ENCODE measurements at places on chromosomes 5 and 9.
A peak's percentile ranks its signal among the peaks of the same experiment; 100 is the strongest.

GRCh38 chr9:133448487-133448972 lies 11.2 kb upstream of the CACFD1 start:
- DNase-seq, result no peak

DNA sequence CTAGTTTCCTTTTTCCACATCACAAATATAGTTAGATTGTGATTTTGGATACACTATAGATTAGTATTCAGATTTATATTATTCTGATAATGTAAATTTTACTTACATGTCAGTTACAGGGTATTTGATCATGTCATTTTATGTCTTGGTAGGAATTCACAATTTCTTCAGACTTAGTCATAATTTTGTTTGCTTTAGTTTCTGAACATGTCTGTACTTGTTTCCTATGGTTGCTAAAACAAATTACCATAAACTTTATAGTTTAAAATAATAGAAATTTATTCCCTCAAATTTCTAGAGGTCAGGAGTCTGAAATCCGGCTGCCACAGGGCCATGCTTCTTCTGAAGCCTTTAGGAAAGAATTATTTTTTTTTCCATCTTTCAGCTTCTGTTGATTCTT lies 1817.2 kb upstream of the CDH9 start:
- DNase-seq, result no peak

DNA sequence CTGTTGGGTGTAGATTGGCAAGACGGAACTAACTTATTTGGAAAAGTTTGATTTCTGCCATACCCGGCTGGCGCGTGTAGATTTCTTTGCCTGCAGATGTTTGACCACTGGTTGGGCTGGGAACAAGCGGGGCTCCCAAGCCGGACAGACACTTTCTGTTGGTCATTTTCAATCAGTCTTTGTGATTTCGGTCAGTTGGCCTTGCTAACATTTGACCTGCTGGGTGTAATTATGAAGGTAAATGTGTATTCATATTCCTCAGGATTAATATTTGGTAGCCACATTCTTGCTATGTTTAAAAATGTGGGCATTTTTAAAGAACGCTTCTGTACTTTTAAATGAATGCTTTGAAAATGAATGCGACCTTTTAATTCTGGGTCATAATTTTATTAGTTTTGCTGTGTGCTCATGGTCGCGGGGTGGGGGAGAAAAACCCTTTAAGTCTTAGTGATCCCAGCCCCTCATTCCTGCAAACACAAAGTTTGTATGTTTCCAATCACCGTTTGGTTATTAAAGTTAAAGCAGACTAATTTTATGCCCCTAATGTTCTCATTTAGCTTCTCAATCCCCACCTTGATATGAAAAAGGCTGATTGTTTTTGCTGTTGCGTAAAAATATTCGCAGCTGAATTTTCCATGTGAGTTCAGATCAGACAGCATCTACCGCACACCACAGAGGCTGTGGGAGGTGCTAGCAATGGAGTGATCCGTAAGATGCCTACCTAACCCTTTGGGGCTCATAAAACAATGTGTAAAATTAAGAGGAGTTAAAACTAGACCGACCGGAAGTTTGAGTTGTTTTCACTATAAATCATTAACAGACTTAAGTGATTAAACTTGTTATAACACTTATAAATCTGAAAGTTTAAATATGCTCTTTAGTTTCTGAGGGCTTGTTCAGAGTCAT lies 1.5 kb downstream of the RASGRF2 start:
- DNase-seq, result no peak

DNA sequence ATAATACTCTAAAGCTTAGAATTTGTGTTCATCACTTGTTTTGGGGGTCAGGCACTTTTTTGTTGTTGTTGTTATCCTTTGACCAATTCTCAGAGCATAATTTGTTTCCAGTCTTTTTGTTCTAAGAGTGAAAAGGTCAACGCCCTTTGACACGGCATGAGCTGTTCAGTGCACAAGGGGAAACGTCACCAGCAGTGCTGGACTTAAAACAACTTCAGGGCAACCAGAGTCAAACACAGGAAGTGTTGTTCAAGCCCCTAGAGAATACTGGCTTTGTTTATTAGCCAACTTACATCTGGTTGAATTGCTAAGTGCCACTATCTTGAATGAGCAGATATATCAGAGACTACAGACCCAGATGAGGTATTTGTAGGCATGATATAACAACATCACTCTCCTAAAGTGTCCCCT lies 368.9 kb downstream of the TMEM161B start:
- no peak for DNase-seq

DNA sequence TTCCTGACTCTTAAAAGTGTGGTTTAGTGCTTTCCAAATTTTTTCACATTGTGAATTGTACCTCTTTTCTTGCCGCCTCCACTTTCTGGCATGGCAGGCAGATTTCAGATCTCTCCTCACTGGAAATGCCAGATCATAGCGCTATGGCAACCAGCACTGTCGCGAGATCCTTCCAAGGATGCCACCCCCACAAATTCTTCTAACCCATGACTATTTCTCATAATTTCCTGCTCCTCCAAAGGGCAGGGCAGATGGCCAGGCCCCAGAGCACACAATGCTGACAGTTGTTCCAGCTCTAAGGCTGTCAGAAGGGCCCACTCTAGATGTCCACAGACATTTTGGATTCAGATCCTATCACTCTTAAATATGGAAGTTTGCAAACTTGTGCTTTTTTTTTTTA lies 446.2 kb upstream of the RIOK2 start:
- peak; percentile 78 for DNase-seq

DNA sequence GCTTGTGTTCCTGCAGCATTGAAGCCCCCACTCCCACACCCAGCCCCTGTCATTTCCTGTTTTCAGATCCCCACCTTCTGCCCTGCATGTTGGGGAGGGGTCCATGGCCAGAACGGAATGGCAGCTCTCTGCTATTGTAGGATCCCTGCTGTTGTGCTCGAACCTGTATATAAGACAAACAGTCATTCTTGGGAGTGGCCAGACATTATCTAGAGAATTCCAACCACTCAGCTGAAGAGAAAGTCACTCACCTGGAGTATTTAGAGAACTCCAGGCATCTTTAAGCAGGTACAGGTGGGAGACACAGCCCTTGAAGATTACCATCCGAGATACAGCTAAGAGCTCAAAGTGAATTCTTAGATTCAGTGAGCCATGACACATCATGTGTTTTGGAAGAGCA lies 96.1 kb downstream of the C9orf152 start:
- DNase-seq, result no peak

- no peak for DNase-seq
Observed at GRCh38 chr5:178983728-178984127, 11.4 kb downstream of the GRM6 start.

- DNase-seq, result peak; percentile 50
Observed at GRCh38 chr9:13786131-13786530, 506.6 kb upstream of the MPDZ start.

GRCh38 chr9:98332405-98332831 lies 77.0 kb upstream of the TBC1D2 start:
- no peak for DNase-seq

DNA sequence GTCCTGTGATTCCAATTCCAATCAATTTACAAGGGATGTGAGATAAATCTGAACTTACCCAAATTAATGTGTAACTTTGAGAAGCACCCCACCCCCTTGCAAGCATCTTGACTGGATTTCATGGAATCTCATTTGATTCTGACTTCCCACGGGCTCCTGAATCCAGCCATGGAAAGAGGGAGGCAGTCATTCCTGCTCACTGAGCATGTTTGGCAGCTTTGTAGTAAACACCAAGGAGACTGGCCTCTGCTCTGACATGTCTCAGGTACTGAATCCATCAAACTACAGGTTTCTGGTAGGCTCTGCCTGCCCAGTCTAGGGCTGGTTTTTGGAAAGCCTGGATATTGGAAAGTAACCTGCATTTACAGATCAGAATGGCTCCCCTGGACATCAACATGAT lies 357.6 kb downstream of the ARHGEF28 start:
- no peak for DNase-seq

DNA sequence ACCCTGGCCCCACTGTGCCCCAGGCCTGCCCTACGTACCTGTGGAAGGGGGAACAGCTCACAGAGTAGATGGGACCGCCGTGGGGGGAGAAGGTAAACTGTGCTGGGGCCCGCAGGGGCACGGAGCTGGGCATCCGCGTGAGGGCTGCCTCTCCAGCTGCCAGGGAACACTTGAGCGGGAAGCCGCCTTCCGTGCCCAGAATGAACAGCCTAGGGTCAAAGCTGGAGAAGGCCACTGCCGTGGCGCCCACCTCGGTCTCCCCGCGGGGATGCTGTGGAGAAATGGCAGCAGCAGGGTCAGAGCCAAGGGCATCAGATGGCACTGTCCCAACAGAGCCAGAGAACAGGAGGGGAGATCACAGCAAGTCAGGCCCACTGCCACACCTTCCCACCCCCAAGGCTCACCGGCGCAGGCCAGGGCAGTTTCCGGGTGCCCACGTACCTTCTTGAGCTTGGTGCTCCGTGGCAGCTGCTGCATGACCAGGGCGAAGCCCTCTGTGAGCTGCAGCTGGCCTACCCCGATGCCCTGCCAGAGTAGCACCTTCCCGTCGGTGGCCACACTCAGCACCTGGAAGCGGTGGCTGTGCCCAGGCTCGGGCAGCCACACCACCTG lies 21.9 kb downstream of the DYNC2I2 start:
- no peak for DNase-seq

GRCh38 chr9:94655739-94656138 lies 16.4 kb upstream of the FBP1 start:
- DNase-seq, result no peak

DNA sequence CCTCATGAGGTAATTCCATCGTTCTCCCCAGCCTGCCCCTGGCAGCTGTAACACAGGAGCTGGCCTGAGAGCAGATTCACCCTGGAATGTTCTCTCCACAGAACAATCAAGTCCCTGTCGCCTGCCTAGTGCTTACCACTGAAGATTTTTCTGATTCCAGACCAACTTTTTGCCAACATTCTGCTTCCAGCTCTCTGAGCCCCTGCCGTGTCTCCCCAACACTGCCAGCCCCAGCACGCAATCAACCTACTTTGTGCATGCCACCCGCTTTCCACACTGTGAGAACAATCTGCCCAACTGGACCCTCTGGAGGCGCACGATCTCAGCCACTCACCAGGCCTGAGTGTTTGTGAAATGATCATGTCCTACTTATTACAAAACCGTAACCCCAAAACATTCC lies 62.6 kb downstream of the PSMB7 start:
- no peak for DNase-seq

DNA sequence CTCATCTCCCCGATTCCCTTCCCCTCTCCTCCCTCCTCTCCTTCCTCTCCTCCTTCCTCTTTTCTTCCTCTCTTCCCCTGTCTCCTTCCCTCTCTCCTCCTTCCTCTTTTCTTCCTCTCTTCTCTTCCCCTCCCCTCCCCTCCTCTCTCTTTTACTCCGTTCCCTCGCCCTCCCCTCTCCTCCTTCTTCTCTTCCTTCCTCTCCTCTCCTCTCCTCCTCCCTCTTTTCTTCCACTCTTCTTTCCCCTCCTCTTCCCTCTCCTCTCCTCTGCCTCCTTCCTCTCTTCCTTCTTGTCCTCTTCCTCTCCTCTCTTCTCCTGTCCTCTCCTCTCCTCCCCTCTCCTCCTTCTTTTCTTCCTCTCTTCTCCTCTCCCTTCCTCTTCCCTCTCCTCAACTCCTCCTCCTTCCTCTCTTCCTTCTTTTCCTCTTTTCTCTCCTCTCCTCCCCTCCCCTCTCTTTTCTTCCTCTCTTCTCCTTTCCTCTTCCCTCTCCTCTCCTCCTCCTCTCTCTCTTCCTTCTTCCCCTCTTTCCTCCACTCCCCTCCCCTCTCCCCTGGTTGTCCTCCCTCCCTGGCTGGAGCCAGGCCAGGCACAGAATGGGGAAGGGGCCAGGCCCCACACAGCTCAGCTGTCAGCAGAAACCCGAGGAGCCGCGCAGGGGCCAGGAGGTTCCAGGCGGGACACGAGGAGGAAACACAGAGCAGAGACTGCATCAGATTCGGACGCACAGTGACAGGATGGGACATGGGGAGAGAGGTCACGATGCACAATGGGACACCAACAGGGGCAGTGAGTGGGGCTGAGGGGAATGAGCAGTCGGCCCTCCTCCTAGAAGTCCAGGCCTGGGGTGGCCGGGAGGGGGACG lies 48.0 kb downstream of the CAMK2A start:
- DNase-seq, result no peak

DNA sequence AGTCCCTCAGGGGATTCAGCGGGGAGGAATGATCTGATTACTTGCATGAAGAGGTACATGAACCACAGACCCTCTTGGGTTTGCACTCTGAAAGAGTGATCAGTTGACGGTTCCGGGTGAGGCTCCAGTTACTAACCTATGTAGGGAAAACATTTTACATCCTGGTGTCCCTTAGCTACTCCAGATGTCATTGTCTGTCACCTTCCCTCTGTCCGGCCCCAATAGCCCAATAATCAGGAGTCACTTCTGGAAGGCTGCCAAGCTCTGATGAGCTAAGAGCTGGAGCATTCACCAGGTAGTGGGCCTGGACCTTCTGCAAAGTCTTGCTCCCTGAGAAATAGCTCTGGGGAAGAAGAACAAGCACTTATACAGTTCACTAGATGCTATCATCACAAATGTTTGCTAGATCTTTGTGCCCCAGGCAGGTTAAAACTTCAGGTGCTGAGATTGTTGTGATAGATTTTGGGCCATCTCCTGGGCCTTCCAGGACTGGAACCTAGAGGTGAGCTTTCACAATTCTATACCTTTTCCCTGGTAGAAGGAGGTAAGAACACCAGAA lies 64.5 kb downstream of the ENTREP1 start:
- DNase-seq, result no peak

DNA sequence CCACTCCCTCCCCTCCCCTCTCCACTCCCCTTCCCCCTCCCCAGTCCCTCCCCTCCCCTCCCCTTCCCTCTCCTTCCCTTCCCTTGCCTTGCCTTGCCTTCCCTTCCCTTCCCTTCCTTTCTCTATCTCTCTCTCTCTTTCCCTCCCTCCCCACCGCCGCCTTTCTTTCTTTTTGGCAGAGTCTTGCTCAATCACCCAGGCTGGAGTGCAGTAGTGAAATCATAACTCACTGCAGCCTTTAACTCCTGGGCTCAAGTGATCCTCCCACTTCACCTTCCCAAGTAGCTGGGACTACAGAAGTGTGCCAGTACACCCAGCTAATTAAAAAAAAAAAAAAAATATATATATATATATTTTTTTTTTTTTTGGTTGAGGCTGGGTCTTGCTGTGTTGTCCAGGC lies 45.5 kb downstream of the IL31RA start:
- DNase-seq, result no peak

GRCh38 chr5:67969631-67970030 lies 245.9 kb upstream of the PIK3R1 start:
- DNase-seq, result no peak

GRCh38 chr5:141603923-141604717 lies 14.7 kb downstream of the DIAPH1 start:
- peak; percentile 97 for DNase-seq

GRCh38 chr5:91641730-91642350 lies 258.7 kb upstream of the ARRDC3 start:
- peak; percentile 59 for DNase-seq

GRCh38 chr9:81266674-81267073 lies 422.7 kb downstream of the TLE1 start:
- DNase-seq, result peak; percentile 12

DNA sequence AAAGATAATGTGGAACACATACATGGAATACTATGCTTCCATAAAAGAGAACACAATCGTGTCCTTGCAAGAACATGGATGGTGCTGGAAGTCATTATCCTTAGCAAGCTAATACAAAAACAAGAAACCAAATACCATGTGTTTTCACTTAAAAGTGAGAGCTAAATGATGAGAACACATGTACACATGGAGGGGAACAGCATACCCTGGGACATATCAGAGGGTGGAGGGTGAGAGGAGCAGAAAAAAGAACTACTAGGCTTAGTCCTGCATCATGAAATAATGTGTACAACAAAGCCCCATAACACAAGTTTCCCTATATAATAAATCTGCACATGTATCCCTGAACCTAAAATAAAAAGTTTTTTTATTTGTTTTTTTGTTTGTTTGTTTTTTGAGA lies 855.5 kb upstream of the NUDT12 start:
- no peak for DNase-seq
